ENCODE measurements at places on chromosomes 1 and 21. TPM values are rescaled to one million over a fixed set of nuclear protein-coding genes. Genes with fewer than 3 reads are reported as not detected.
A peak's percentile ranks its signal among the peaks of the same experiment; 100 is the strongest.

The GFI1 gene
- total RNA-seq = 125 TPM

The CRYBG2 gene
- 1.0 TPM for total RNA-seq

The TINAGL1 gene
- total RNA-seq = not detected

The TFF3 gene
- not detected for total RNA-seq

The ERICH3 gene
- total RNA-seq = not detected

The C1orf56 gene
- 1.0 TPM for total RNA-seq

The RNU1-4 gene
- total RNA-seq = 1,082 TPM

The LCE2B gene
- not detected for total RNA-seq

The TRPM2 gene
- 8.5 TPM for total RNA-seq

The TPTE gene
- total RNA-seq = not detected

The SH2D2A gene
- 215 TPM for total RNA-seq

GRCh38 chr1:118145721-118146120 lies 39.3 kb downstream of the SPAG17 start:
- no peak for DNase-seq

GRCh38 chr1:192581131-192581927 lies 5.8 kb downstream of the RGS1 start:
- DNase-seq = no peak

GRCh38 chr1:221712776-221713431 lies 29.0 kb downstream of the DUSP10 start:
- peak; percentile 69 for DNase-seq

GRCh38 chr21:42574234-42575027 lies 60.8 kb downstream of the SLC37A1 start:
- peak; percentile 9 for DNase-seq

- DNase-seq = no peak
Observed at GRCh38 chr1:182163821-182164223, 102.3 kb upstream of the ZNF648 start.

- no peak for DNase-seq
Observed at GRCh38 chr1:121414905-121415304, 230.1 kb downstream of the SRGAP2C start.

- DNase-seq = no peak
Observed at GRCh38 chr21:33552093-33552998, 9.5 kb downstream of the SON start.

DNA sequence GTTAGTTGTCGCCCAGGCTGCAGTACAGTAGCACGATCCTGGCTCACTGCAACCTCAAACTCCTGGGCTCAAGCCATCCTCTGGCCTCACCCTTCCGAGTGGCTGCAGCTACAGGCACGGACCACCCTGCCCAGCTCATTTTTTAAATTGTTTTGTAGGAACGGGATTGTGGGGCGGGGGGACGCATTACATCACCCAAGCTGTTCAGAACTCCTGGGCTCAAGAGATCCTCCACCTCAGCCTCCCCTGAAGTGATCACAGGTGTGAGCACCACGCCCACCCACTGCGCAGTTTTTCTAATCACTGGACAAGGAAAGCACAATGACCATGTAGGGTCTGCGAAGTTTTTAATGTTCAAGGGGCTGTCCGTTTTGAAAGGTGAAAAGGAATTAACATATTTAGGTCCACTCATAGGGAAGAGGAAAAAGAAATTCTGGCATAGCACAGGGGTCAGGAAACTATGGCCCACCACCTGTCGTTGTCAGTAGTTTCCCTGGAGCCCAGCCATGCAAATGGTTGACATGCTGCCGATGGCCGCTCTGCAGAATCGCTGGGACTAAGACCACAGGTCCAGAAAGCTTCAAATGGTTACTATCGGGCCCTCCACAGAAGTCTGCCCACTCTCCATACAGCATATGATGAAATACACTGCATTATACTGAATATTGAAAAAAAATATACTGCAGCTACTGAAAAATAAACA lies 26.0 kb downstream of the SETD4 start:
- no peak for DNase-seq

DNA sequence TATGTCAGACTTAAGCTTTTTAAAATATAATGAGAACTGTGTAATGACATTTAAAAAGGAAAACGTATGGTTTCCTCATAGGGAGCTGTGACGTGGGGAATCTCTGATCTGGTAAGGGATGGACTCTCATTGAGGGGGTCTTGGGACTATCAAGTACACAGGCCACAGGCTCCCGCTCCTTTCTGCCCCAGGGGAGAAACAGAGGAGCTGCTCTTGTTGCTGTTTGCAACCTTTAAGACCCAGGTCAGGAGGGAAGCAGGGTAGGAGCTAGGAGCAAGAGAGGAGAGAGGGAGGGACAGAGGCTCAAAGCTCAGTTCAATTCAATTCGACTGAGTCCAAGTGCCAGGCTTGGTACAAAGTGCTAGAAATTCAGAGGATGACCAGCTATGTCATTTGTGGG lies 185.1 kb upstream of the CSF3R start:
- no peak for DNase-seq

GRCh38 chr21:41317458-41317857 lies 857 bp downstream of the FAM3B start:
- no peak for DNase-seq

GRCh38 chr21:35229290-35229689 lies 180.2 kb upstream of the RUNX1 start:
- DNase-seq = no peak

DNA sequence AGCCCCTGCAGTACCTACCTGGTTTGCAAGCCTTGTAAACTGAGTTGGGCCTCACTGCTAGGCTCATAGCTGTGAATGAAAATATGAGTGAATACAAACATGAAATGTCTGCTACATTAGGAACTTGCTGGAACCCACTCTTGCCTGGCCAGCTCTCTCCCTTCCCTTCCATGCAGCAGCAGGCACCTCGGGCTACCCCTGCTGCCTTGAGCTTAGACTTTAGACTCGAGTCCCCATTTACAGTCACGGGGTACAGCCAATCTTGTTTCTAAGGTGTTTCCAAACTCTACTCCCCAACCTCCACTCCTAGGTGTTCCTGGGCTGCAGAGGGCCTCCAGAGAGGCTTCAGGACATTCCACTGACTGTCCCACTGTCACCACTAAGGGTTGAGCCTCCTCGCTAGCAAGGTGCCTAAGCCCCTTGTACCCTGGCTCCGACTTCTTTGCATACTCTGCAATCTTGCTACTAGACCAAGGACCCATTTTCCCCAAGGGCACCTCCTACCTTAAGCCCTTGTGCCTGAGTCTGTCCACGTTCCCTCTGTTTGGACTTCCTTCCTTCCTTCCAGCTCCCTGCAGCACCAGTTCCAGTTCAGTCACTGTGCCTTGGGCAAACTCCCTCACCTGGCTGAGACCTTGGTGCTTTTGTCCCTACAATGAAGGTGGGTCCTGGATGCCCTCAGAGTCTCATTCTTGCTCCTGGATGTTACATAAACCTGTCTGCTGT lies 36.9 kb downstream of the CDK18 start:
- no peak for DNase-seq

- DNase-seq = no peak
Observed at GRCh38 chr1:157032303-157032702, 13.2 kb downstream of the ARHGEF11 start.

- no peak for DNase-seq
Observed at GRCh38 chr1:154937988-154938386, 1.5 kb upstream of the PMVK start.

GRCh38 chr1:156948708-156949107 lies 28.3 kb downstream of the LRRC71 start:
- DNase-seq = peak; percentile 9

- DNase-seq = no peak
Observed at GRCh38 chr1:193415256-193415655, 228.8 kb upstream of the B3GALT2 start.

DNA sequence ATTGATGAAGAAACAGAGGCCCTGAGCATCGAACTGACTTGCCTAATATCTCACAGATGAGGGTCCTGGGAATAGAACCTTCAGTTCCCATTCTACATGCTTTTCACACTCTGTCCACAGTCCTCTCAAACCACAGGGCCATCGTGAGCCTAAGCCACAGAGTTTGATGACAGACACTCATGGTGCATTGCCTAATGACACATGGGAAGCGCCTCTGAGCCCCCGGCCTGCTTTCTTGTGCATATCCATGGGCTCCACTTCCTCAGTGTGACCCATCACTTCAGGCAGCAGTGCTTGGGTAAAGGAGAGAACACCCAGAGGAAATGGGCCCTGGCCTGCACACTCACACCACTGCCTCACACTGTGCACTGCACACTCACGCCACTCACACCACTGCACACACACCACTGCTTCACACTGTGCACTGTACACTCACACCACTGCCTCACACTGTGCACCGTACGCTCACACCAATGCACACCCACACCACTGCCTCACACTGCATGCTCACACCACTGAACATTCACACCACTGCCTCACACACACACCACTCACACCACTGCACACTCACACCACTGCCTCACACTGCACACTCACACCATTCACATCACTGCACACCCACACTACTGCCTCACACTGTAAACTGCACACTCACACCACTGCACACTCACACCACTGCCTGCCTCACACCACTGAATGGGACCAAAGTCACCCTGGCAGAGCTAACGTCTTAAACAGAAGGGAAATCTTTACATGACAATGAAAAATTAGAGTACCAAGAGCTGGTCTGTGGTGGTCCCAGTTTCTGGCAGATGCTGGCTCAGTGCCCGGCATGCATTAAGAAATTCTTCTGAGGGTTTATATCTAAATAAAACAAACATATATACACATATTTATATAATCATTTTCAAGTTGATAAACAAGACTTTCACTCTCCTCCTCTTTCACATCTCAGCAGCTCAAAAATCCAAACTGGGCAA lies 53.0 kb downstream of the KANK4 start:
- DNase-seq = no peak

DNA sequence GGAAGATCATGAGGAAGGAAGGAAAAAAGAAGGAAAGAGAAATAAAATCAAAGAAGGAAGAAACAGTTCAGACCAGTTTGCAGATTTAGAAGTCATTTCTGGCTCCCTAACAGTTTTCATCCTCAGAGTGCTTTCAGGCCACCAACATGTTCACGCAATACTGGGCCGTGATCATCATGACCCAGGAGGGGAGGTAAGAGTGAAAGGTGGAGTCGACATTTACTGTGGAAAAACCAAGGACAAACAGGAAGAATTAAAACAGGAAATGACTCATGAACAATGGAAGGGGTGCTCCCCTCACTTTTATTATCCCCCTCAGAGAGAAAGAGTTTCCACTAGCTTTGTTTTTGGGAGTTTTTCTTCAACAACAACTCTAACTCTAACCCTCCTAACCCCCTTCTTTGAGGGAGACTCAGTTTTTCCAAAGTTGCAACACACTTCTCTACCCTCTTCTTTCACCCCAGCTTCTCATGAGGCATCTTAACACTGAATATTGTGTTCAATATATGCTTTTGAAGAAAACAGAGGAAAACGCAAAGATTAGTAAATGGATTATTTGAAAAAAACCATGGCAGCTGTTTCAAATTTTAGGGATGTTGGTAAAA lies 60.4 kb downstream of the VANGL2 start:
- DNase-seq = no peak

- no peak for DNase-seq
Observed at GRCh38 chr1:203672346-203672745, 45.7 kb downstream of the ATP2B4 start.

- DNase-seq = no peak
Observed at GRCh38 chr1:221734187-221734586, 7.7 kb downstream of the DUSP10 start.

- DNase-seq = no peak
Observed at GRCh38 chr1:172350856-172351255, 69.6 kb upstream of the C1orf105 start.

DNA sequence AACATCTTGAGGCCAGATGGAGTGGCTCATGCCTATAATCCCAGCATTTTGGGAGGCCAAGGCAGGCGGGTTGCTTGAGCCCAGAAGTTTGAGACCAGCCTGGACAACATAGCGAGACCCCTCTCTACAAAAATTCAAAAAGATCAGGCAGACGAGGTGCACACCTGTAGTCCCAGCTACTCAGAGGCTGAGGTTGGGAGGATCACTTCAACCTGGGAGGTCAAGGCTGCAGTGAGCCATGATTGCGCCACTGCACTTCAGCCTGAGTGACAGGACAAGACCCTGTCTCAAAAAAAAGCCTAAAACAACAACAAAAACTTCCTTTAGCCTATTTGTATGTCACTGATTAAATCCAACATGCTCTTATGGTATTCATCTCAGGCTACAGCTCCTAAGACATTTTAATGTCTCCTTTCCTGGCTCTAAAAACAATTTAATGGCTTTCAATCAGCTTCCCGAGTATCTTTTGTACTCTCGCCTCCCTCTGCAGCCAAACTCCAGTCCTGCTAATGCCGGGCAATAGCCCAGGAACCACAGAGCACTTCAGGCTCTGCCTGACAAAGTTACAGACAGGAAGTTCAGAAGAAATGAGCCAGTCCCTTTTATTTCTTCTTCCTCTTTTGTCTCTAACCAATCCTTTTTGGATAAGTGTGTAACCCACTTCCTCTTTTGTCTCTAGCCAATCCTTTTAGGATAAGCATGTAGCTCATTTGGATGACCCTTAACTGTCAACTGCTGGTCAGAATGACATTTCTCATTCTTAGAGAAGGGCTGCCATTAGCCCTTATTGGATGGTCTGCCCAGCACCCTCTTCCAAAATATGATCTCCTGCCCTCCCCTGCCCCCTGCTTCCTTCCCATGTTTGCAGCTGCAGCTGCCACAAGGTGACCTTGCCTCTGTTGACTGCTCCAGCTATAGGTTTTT lies 6.6 kb upstream of the DOP1B start:
- DNase-seq = no peak

GRCh38 chr1:145977016-145977415 lies 12.5 kb downstream of the POLR3GL start:
- no peak for DNase-seq

DNA sequence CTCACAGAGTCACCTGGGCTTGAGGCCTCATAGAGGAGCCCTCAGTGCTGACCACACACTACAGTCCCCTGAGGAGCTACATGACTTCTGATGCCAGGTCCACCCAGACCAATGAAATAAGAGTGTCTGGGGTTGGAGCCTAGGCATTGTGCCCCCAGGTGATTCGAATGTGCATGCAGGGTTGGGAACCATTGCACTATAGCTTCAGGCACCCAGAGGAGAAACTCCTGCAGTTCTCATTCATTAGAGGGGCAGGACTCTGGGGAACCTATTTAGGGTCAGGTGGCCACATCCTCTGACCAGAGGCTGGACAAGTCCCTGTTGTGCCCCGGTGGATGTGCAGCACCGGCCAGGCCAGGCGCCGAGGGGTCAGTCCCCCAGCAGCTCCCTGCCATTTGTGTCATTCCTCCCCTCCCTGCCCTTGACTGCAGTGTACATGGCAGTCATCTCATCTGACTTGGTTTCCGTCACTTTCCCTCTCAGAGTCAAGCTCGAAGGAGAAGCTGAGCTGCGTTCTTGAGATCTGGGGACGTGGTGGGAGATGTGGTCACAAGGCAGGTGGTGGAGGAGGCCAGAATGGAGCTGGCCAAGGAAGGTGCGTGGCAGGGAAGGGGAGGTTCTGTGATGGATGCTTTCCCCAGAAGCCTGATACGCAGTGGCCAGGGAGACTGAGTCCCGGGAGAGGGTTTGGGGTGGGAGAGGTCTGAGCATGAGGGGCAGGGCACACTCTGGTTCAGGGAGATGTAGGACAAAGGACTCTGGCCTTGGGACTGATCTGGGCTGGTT lies 6.4 kb downstream of the CLDN19 start:
- DNase-seq = no peak

Data from activated naive CD4-positive, alpha-beta T cell treated with anti-CD3 and anti-CD28 coated beads, Interleukin-2, amount 50 U/mL, for 72 hours (primary cell).